Sciatic nerve (tissue), 2 donors: ENCODE measurements at places on chromosomes 1 and 21. TPM values are rescaled to one million over a fixed set of nuclear protein-coding genes. Genes with fewer than 3 reads are reported as not detected.

Gene IFI44L
- total RNA-seq = 20.2 TPM

Gene TSNAX
- 41.6 TPM for total RNA-seq

GRCh38 chr1:186628910-186629309 lies 51.3 kb downstream of the PTGS2 start:
- no peak for DNase-seq

DNA sequence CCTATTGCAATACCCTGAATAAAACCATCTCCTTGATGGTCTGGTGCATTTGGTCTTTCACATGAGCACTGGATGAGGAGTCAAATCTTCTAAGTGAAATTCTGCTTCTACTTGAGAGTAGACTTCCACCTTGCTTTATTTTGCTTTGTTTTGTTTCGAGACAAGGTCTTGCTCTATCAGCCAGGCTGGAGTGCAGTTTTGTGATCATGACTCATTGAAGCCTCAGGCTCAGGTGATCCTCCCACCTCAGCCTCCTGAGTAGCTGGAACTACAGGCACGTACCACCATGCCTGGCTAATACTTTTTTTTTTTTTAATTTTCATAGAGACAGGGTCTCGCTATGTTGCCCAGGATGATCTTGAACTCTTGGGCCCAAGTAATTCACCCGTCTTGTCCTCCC lies 65.8 kb upstream of the F3 start:
- DNase-seq = no peak
